Sigmoid colon (tissue), 7 donors: ENCODE measurements at places on chromosomes 2 and 18. TPM values are rescaled to one million over a fixed set of nuclear protein-coding genes. Genes with fewer than 3 reads are reported as not detected.
A peak's percentile ranks its signal among the peaks of the same experiment; 100 is the strongest.

DNA sequence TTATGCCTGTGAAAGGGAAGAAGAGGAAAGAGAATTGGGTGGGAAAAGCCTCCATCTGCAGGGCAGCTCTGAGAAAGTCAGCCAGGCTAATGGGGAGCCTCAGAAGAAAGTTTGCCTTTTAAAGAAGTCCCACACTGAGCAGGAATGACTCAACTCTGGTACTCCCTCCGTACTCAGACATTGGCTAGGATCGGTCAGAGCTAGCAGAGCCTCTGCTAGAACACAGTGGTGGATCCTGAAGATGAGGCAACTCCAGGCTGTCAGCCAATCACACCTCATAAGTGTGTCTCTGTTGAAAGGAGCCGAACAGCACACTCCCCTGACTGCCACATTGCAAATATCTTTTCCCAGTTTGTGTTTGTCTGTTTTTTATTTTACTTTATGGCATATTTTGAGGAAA, 96.9 kb downstream of the HNRNPLL start:
- peak; percentile 96 for DNase-seq
- no peaks in the 10 kb centered on the region for H3K36me3 ChIP-seq
- peaks cover 49% of the 10 kb centered on the region for H3K4me1 ChIP-seq
- H3K27ac ChIP-seq = peak overlapping the region; percentile 79
- H3K27me3 ChIP-seq = no peaks in the 10 kb centered on the region

- DNase-seq = no peak
- H3K4me3 ChIP-seq = no peak overlapping the region
- H3K4me1 ChIP-seq = no peaks in the 10 kb centered on the region
- no peaks in the 10 kb centered on the region for H3K36me3 ChIP-seq
These were observed 104.7 kb downstream of the TSN start for GRCh38 chr2:121860033-121860757.

DNA sequence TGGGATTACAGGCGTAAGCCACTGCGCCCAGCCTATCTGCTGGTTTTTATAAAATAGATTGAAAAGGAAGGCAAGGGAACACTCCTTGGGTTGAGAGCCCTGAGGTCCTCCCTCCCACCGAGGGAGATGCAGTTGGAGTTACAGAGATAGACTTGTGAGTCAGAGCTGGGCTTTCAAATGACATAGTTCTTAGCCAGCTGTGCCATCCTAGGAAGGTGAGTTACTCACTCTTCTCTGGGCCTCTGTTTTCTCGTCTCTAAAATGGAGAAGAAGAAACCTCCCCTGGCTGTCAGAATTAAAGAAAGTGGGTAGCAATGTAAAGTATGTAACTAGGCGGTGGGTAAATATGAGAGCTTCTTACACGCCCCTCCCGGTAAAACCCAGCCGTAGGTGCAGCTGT, 2.4 kb downstream of the LRRFIP1 start:
- no peak overlapping the region for H3K4me3 ChIP-seq
- peaks cover 23% of the 10 kb centered on the region for H3K4me1 ChIP-seq
- H3K27ac ChIP-seq = peak overlapping the region; percentile 16
- no peaks in the 10 kb centered on the region for H3K36me3 ChIP-seq

GRCh38 chr18:26649193-26649543, 100.8 kb upstream of the KCTD1 start:
- H3K4me3 ChIP-seq = no peak overlapping the region
- no peak for DNase-seq
- H3K36me3 ChIP-seq = no peaks in the 10 kb centered on the region
- no peaks in the 10 kb centered on the region for H3K27me3 ChIP-seq
- no peaks in the 10 kb centered on the region for H3K4me1 ChIP-seq

GRCh38 chr2:48870942-48871341, 115.4 kb upstream of the LHCGR start:
- no peaks in the 10 kb centered on the region for H3K36me3 ChIP-seq
- DNase-seq = no peak
- no peak overlapping the region for H3K4me3 ChIP-seq
- no peaks in the 10 kb centered on the region for H3K4me1 ChIP-seq
- H3K27me3 ChIP-seq = no peaks in the 10 kb centered on the region

DNA sequence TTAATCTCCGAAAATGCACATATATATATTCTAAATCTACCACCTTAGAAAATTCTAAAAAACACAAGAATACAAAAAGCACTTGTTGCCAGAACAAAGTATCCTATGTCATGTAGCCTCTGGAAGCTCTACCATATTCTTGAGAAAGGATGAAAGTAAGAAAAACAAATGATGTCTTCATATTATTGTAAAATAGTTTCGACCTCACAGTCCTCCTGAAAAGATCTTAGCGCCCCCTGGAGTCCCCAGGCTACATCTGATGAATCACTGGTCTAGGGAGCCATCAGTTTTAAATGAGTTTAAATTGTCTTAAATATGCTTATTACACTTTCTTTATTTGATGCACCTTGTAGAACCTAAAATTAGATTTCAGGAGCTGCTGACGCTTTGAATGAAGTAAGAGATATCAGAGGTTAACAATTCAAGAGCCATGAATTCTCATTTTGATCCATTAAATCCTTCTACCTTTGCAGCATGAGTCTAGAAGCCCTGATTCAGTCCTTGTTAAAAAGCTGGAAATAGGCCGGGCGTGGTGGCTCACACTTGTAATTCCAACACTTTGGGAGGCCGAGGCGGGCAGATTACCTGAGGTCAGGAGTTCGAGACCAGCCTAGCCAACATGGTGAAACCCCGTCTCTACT, 138.8 kb downstream of the MCFD2 start:
- H3K27ac ChIP-seq = no peak overlapping the region
- H3K36me3 ChIP-seq = no peaks in the 10 kb centered on the region
- H3K4me1 ChIP-seq = no peaks in the 10 kb centered on the region
- H3K4me3 ChIP-seq = no peak overlapping the region
- DNase-seq = no peak

DNA sequence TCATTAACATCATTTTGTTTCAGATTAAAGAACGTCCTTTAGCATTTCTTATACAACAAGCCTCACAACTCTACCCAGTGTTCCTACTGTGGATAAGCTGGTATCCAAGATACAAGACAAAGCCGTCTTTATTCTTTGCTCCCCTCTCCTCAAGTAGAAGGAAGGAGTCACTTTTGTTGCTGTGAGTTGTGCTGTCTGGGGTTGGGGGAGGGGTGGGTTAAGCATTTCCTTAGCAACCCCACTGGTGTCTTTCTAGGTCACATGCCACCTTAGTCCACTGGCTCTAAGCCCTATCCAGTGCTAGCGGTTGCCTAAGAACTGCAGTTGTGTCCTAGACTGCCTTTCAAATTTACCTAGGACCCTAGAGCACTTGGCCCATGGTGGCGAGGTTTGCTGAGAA, 155.6 kb upstream of the PIEZO2 start:
- no peak for DNase-seq
- no peak overlapping the region for H3K27ac ChIP-seq
- no peak overlapping the region for H3K4me3 ChIP-seq
- no peaks in the 10 kb centered on the region for H3K4me1 ChIP-seq

DNA sequence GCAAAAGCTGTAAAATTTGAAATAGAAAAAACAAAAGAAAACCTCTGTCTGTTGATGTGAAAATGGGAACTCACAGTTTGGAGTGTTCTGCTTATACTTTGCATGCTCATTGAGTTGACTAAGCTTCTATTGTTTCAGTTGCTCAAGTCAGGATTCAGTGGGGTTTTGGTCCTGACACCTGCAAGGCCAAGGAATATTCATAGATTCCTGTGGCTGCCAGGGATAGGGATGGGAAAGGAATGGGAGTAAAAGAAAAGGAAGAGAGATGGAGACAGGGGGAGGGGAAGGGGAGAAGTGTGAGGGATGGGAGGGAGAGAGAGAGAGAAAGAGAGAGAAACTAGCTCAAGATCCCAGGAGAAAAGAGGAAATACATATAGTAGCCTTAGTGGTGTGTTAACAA, 1.3 kb downstream of the CPS1 start:
- H3K27me3 ChIP-seq = no peaks in the 10 kb centered on the region
- no peaks in the 10 kb centered on the region for H3K36me3 ChIP-seq
- no peaks in the 10 kb centered on the region for H3K4me1 ChIP-seq
- no peak overlapping the region for H3K27ac ChIP-seq
- no peak overlapping the region for H3K4me3 ChIP-seq

DNA sequence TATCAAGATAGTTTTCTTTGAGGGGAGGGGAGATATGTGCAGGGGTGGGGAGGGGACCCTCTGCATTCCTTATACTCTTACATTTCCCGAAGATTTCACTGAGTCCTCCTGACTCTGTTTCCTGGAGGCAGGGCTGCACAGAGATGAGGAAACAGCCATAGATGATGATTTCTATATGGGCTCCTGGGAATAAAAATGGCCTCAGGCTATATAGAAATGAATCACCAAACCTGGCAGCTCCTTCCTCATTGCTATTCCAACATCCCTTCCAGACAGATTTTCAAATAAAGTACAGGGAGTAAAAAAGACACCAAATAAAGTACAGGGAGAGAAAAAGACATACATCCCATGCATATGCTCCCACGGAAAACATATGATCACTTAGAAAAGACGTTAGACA, 474.8 kb upstream of the RAB6C start:
- H3K4me1 ChIP-seq = no peaks in the 10 kb centered on the region
- no peak overlapping the region for H3K4me3 ChIP-seq
- H3K36me3 ChIP-seq = no peaks in the 10 kb centered on the region
- no peaks in the 10 kb centered on the region for H3K27me3 ChIP-seq
- no peak overlapping the region for H3K27ac ChIP-seq

DNA sequence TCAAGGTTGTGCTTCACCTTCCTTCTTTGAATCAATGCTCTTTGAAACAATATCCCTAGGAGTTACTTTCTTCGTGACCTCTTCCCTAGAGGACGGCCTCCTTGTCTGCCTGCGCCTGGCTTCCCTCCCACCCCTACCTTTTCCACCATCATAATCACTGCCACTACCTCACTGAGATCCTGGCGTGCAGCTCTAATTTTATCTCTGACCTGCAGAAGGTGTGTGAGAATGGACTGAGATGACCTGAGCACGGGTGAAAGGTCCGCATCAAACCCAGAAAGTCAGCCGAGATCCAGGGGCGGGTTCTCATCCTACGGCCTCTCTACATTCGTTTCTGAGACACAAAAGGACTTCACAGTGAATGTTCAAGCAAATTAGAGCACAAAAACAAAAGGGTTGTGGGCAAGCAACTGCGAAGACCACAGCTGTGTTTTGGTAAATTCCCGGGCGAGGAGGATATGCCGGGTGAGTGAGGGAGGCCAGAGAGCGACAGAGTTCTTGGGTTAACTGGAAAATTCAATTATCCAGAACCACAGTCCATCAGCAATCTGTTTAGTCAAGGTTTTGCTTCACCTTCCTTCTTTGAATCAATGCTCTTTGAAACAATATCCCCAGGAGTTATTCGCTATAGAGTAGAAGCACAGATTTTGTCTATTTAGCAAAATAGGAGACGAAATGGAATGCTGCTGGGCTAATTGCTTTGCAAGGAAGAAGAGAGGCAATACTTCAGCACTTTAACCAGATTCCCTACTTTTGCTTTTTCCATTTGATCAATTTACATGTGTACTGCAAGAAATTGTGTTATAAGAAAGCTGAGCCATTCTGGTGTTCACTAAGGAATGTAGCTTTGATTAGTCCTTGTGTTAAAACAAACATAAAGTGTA, 212.6 kb downstream of the ACKR3 start:
- H3K27ac ChIP-seq = no peak overlapping the region
- H3K4me3 ChIP-seq = no peak overlapping the region
- no peaks in the 10 kb centered on the region for H3K27me3 ChIP-seq
- H3K4me1 ChIP-seq = no peaks in the 10 kb centered on the region
- no peak for DNase-seq
- H3K36me3 ChIP-seq = no peaks in the 10 kb centered on the region

ARHGAP15 gene
- total RNA-seq = 11.1 TPM

OLA1 gene
- total RNA-seq = 51.5 TPM

CHRND gene
- not detected for total RNA-seq

B4GALT6 gene
- 4.8 TPM for total RNA-seq
